GM13976 (cell line): ENCODE measurements at places on chromosomes 7 and 10.

DNA sequence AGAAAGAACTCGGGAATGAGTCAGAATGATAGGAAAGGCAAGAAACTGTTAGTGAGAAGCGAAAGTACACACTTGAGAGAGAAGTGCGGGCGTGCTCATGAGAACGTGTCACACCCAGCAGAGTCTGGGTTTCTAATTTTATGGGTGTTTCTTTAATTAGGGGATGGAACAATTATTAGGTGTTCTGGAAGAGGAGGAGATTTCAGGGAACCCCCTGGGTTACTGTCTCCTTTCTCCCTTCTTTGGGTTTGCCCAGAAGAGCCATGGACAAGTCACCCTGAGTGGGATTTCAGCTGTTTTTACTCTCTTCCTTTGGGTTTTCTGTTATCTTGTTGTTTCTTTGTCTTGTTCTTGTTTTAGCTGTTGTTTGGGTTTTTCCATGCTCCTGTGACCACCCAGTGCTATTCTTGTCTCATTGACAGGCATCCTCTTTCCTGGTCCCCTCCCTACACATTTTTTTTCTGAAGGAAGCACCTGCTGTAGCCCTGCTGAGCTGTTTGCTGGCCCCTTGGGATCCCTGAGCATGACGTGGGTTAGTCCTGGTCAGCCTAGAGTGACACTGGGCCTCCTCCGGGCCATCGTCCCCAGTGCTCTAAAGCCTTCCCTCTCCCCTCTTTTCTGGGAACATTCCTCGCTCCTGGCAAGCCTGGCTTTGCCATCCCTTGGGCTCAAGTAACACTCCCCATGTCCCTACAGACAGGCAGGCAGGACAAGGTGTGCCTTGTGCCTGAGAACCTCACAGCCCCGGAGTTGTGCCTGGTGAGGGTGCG is 3.5 kb downstream of the SH2D4B start:
- DNase-seq = peak; percentile 75

- no peak for DNase-seq
These were observed 60.8 kb upstream of the SORCS3 start for GRCh38 chr10:104580321-104580720.

GRCh38 chr7:148419856-148420832 is 170.4 kb upstream of the C7orf33 start:
- no peak for DNase-seq

GRCh38 chr7:126840869-126841268 is 411.9 kb downstream of the GRM8 start:
- no peak for DNase-seq

DNA sequence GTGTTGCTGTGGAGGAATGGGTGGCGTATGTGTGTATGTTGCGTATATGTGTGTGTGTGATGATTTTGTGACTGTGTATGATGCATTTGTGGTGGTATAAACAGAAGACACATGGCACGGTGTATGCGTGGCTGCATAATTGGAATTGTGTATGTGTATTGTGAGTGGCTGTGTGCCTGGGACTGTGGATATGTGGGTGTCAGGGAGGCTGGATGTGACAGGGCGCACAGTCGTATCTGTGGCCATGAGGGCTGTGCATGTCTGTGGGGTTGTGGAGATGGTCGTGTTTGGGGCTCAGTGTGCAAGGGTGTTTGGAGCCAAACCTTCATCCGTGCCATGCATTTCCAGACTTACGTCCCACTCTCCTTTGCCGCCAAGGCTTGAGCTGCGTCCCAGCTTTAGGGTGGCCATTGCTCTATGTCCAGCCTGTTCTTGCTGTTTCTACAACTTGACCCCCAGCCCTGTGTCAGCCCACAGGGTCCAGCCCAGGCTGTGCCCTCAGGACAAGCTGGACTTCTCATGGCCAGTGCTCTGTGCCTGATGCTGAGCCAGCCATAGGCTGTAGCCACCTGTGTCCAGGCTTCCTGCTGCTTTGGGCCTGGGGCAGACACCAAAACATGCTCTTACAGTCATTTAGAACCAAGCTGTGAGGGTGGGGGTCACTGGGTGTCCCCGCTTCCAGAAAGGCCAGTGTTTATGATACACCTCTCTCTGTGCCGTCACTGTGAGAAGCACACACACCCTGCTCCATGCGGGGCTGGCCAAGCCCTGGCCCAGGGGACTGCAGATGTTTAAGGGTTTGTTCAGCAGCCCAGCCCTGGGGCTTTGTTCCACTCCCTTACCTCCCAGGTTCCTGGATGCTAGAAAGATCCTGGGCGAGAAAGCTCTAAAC is 127.6 kb downstream of the NEURL1 start:
- no peak for DNase-seq

- no peak for DNase-seq
These were observed 101.5 kb upstream of the TMEM168 start for GRCh38 chr7:112891698-112892097.

DNA sequence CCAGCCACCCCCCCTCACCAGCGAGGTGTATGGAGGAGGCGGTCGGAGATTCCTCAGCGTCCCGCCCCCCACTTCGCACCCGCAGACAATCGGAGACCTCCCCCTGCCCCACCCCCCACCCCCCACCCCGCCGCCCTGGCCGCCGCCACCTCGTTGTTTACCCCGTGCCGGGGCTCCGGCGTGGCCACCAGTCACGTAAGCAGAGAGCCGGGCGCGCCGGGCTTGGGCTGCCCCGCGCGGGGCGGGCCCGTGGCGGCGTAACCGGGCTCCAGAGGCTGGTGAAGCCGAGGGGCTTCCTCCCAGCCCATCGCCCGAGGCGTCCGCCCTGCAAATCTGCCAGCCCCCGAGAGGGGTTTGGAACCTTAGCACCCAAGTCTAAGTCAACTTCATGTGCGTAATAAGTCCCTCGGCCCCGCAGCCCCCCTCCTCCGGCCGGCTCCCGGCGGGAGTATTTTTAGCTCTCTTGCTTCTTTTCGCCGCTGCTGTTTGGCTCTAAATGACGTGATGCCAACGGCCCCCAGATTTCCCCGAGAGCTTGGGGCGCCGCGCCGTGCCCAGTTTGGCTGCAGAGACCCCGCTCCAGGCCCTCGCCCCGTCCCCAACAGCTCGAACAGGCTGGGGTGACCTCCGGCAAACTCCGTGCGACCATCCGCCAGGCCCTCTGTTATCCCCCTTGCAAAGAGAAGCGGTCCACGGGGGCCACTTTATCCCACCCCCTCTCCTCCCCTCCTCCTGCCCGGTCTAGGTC is 2.7 kb downstream of the MXI1 start:
- peak; percentile 56 for DNase-seq

GRCh38 chr7:39621784-39622411 is 1.5 kb upstream of the RALA start:
- peak; percentile 58 for DNase-seq

DNA sequence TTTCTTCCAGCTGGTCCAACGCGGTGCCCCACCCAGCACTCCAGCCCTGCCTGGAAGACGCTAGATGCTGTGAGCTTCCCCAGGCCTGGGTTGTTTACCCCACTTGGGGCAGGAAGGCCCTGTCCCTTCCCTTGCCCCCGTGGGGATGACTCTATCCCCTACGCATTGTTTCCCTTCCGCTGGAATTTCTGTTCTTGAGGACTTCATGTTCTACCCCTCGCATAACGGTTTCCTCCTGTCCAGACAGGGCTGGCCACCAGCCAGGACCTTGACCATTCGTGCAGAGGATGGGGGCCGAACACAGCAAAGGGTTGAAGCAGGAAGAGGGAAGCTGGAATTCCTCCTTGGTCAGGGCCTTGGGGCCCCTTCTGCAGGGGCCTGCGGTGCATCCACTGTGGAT is 14.7 kb upstream of the SERPINE1 start:
- no peak for DNase-seq
